ENCODE measurements at places on chromosomes 16 and 17. TPM values are rescaled to one million over a fixed set of nuclear protein-coding genes. Genes with fewer than 3 reads are reported as not detected.

DNA sequence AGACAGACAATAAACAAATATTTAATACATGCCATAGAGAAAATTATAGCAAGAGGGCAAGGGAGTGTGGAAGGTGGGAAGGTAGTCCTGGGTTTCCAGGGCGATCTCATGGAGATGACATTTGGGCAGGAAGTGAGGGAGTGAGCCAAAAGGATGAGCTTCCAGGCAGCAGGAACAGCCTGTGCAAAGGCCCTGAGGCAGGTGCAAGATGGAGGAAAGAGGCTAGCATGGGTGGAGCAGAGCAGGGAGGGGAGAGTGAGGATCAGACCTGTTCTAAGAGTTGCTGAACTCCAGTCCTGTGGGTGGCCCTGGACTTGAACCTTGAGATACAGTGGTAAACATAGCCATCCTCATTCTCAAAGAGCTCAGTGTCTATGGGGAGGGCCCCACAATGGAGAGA, 94.7 kb downstream of the MGAT5B start:
- no peaks in the 10 kb centered on the region for H3K4me1 ChIP-seq
- H3K36me3 ChIP-seq = no peaks in the 10 kb centered on the region
- H3K4me3 ChIP-seq = no peak overlapping the region
- DNase-seq = no peak

Gene NXN
- total RNA-seq = 0.31 TPM

DNA sequence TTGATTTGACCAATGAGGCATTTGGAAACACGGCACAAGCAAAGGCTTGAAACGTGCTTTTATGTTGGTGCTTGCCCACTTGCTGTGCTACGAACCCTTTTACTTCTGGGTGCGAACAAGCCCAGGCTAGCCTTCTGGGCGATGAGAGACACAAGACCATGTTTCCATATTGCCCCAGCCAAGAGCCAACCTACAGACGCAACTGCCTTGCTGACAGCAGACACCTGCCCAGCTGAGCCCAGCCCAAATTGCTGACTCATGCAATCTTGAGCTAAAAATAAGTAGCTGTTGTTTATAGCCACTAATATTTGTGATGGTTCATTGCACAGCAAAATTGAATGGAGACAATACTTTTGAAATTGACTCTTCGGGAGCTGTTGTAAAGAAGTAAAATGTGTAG, 464.5 kb downstream of the WWOX start:
- H3K36me3 ChIP-seq = no peaks in the 10 kb centered on the region
- H3K4me3 ChIP-seq = no peak overlapping the region
- peaks cover 11% of the 10 kb centered on the region for H3K4me1 ChIP-seq
- no peaks in the 10 kb centered on the region for H3K27me3 ChIP-seq
- no peak overlapping the region for H3K27ac ChIP-seq
- DNase-seq = no peak

- H3K36me3 ChIP-seq = no peaks in the 10 kb centered on the region
- H3K4me1 ChIP-seq = peaks cover 4% of the 10 kb centered on the region
- no peak within 1 kb of the TSS for H3K4me3 ChIP-seq
- no peaks in the 10 kb centered on the region for H3K27me3 ChIP-seq
- DNase-seq = peak; percentile 59
These were observed at the start of gene ABR for GRCh38 chr17:1179818-1180742. Gene ABR (minus strand): TSS chr17:1179981. CDS start chr17:1179727, 254 bp downstream.

GRCh38 chr17:72164158-72164739, 43.4 kb downstream of the SOX9 start:
- H3K4me1 ChIP-seq = no peaks in the 10 kb centered on the region
- H3K4me3 ChIP-seq = no peak overlapping the region
- no peaks in the 10 kb centered on the region for H3K27me3 ChIP-seq
- H3K27ac ChIP-seq = no peak overlapping the region

GRCh38 chr16:57128771-57129389, 36.5 kb downstream of the CPNE2 start:
- peak overlapping the region; percentile 33 for H3K4me3 ChIP-seq
- H3K36me3 ChIP-seq = no peaks in the 10 kb centered on the region
- H3K27ac ChIP-seq = peak overlapping the region; percentile 35
